Mucosa of descending colon (tissue), 3 donors: ENCODE measurements at places on chromosomes 7 and 10. TPM values are rescaled to one million over a fixed set of nuclear protein-coding genes. Genes with fewer than 3 reads are reported as not detected.

The CCDC172 gene
- total RNA-seq = not detected

The GIMAP1 gene
- 2.9 TPM for total RNA-seq

The GLCCI1 gene
- 12.3 TPM for total RNA-seq

The MKX gene
- total RNA-seq = 4.2 TPM
